Daoy (cell line): ENCODE measurements at places on chromosomes 5 and 9. TPM values are rescaled to one million over a fixed set of nuclear protein-coding genes. Genes with fewer than 3 reads are reported as not detected.

DNA sequence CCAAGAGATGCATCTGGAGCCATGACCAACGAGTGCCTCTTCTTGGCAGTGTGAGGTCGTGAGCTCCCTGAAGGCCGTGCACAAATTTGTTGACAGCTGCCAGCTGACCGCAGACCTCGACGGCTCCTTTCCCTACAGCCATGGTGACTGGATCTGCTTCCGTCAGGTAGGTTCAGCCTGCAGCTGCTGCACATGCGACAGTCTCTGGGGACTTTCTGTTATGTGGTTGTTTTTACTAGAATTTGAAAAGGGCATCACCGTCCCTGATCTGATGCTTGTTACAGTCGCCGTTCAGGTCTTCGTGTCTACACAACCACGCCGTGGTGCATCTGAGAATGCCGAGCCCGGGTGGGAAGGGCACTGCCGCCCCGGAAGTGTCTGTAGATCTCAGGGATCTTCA lies 36.5 kb upstream of the LRRC14B start:
- DNase-seq = no peak

- DNase-seq = peak; percentile 98
These were observed at the start of gene ZNF474 for GRCh38 chr5:122129306-122129705. TSS of gene ZNF474 (plus strand) at chr5:122129546. CDS start at chr5:122151991, 22,445 bp downstream.

TMEM215 gene
- total RNA-seq = 0.33 and 0.57 TPM in 2 replicates

GRCh38 chr9:112819635-112820496 lies 69.3 kb downstream of the SNX30 start:
- DNase-seq = peak; percentile 62

DNA sequence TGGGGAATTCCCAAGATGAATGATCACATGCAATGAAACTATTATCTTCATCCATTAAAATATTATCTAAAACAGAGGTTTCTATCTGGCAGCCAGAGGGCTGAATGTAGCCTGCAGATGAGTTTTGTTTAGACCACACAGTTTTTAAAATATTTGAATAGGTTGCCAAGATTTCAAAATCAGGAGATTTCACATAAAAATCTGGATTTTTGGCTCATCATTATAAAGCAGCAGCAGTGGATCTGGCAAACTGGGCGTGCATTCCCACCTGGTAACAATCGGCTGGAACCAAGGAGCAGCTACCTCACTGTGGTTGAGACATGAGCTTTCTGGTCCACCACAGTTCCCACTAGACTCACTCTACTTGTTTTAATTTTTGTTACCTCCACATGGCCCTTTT lies 155.1 kb downstream of the BNC2 start:
- peak; percentile 17 for DNase-seq

DNA sequence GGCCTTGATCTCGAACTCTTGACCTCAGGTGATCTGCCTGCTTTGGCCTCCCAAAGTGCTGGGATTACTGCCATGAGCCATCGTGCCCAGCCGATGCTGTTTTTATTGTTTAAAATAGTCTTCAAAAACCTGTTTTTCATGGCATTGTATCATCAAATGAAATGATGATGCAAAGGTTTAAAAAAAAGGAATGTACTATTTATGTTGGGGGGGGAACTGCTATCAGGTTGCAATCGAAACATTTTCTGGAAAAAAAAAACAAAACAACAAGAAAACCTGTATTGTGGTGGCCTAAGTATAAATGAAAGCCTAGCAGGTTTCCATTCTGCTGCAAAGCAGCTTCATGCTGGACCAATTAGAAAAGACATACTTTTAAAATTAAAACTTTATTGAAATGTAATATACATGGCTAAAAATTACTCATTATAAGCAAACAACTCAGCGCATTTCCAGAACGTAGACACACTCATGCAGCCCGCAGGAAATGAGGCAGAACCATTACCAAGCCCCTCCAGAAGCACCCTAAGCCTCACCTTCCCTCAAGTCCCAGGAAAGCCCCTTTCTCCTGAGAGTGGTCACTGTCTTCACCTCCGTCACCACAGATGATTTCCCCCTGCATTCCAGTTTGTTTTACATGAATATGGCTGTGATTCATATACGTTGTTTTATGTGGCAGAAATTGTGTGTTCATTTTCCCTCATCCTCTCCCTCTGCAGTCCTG lies 19.0 kb downstream of the GPR107 start:
- DNase-seq = peak; percentile 88

DNA sequence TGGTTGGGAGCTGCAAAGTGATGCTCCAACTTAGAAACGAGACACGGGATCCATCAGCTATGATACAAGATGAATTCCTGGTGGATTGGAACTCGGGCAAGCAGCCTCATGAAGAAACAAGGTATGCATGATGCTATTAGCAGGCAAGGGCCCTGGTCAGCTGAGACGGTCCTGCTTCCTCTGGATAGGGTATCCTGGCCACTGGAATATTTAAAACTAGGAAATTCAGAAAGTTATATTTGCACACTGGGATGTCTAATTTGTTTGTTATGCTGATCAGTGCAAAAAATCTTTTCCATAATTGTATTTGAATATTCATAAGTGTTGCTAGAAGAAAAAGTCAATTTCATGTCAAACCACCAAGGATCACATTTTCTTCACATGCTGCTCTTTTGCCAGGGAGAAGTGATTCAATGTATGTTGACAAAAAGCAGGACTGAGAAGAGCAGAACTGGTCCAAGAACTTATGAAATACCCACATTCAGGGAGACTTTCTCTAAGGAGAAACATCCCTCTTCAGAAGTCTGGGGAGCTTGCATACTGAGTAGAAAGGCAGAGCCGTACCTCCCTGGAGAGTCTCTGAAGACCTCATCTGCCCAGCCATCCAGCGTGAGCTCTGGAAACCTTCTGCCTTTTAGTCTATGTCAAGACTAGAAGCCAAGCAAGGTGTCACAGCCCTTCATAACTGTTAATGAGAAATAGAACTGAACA lies 6.7 kb upstream of the NXNL2 start:
- DNase-seq = no peak

DNA sequence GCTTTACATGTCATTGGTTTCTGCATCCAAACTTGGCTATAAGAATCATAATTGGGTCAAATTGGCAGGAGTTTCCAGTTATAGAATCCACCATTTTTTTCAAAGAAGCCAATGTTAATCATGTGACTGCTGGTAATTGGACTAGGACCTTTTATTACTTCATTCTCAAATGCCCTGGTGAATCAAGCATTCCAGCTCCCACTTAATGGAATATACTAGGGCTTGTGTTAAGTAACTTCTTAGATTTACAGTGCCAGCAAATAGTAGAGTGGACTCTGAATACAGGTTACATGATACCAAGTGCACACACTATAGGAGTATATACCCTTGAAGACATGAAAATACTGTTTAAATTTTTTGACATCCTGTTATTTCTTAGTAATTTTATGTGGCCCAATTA lies 96.7 kb downstream of the NUDT12 start:
- no peak for DNase-seq

- DNase-seq = peak; percentile 47
These were observed 50.5 kb downstream of the EHMT1 start for GRCh38 chr9:137669261-137669672.

DNA sequence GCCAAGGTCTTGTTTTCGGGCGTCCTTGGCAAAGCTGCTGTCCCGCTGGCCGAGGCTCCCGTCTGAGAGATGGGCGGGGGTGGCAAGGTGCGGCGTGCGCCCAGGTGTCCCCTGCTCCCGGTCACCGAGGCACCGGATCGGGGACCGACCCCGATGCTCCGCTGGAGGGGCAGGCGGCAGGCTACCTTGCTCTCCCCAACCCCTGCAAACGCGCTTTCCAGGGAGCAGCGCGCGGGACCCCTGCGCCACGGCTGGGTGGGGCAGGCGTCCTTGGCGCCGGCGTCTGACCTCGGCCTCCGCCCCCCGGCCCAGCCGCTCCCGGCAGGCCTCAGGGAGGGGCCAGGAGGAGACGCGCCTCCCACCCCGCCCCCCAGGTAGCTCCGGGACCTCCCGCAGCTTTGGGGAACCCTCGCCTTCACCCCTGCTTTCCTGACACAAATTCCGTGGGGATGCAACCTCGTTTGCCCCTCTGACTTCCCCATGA lies 551 bp downstream of the N4BP3 start:
- DNase-seq = peak; percentile 35

DNA sequence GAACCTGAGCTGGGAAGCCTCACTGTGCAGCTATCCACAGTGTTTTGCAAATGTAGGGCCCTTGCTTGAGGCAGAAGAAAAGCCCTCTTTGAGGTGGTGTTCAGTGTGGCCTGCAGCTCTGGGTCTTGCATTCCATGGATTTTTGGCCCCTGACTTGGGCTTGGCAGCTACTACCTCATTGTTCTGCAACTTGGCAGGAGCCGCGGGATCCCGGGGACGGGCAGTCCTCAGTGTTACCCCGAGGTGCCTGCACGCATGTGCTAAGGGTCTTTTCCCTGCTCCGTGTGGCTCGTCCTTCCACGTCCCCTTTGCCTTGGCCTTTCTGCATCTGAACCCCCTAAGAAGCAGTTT lies 39.8 kb downstream of the NEK6 start:
- DNase-seq = peak; percentile 98

DNA sequence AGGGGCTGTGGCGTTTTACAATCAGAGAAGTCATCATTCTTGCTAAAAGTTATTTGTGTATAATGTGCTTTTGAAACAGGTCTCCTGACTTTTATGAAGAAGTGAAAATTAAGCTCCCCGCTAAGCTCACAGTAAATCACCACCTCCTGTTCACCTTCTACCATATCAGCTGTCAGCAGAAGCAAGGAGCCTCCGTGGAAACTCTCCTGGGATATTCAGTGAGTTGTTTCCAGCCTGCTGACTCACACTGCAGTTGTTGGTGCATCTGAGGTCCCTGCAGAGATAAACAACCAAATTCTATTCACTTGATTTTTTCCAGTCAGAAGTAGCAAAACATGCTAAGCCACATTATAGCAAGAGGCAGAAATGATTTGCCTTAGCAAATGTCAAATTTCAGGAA lies 156.7 kb downstream of the DOCK8 start:
- DNase-seq = no peak

PITX1 gene
- total RNA-seq = 34.0 and 53.8 TPM in 2 replicates
